ENCODE measurements at places on chromosomes 7 and 10.

DNA sequence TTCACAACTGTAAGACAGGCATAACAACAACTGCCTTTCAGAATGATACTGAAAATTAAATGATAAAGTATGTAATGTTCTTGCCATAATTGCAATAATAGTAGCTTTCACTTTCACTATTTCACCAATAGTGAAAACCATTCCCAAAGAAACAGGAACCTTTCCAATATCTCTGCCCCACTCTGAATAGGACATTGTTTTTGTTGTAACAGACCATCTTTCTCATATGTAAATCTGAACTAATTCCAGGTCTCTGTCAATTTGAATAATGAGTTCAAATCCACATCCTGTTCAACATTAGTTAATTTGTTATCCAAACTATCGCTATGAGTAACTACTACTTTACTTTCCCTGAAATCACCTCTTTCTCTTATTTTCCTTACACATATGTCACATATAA, 148.0 kb downstream of the LRRN3 start:
- no peak for DNase-seq

DNA sequence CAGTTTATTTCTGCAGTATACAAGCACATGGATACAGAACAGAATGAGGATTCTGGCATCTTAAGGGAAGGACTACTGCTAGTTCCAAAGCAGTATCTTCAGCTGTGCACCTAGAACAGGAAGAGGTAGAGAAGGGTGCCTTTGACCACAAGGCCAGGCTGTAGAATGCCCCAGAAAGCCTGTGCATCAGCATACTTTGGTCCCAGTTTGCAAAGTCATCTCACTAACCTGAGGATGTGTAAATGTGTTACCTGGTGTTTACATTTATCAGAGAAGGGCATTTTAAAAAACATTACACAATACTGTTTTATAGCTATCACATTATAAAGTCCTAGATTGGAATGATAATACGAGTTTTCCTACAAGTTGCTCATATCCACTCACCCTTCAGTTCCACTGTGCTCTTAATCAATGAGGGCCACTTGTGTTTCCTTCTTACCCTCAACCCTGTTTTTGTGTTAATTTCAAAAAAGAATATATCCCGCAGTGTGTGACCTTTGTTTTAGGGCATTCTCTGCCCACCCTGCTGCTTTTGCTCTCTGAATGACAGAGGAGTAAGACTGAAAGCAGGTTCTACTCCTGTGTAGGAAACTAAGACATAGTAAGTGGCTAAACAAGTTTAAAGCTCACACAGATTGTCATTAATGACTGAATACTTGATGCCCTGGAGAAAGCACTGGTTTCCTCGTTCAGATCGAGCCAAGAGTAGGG, 3.4 kb downstream of the SLC35G1 start:
- no peak for DNase-seq

DNA sequence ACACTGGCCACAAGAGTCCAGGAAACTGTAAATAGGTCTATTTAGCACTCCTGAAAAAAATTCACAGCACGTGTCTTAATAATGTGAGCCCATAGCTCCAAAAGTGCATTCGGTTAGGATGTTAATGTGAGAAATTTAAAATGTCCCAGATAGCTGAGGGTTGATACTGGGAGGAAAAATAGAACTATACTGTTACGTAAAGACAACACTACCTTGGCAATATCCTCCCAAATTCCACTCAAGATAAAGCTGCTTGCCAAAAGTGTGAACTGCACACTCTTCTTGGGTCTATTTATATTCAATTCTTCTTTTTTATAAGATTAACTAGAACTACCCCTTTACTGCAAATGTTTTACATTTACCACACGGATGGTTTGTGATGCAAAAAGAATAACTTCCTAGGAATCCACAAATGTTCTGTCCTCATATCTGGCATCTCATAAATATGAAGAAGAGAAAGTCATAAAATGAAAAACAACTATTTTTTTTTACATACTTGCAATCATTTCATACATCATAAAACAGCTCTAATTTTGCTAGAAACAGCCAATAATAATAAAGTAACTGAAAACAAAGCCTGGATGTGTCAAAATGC, 10.4 kb downstream of the RAB11FIP2 start:
- no peak for DNase-seq

DNA sequence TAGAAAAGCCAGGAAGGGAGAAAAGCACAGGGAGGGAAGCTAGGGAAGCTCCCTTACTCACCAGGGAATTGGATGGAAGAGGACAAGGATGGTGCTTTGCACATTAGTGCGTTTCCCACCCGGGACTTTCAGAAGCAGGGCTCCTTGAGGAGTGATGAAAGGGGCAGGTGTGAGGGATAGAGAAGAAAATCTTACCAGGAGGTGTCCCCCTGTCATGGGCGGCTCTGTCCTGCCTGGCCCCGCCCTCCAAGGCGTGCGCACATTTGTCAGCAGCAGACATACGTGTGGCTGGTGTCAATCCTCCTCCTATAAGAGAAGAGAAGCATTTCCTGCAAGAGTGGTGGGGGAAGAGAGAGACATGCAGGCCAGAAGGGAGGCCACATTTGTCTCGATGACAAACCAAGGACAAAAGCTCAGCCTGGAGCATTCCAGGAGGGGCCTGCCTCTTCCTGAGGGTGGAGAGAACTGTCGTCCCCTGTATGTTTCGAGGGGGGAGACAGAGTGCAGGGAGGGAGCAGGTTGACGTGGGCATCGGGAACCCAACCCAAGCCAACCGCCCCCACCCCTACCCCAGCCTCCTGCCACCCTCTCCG, 47.4 kb upstream of the COMTD1 start:
- DNase-seq, result no peak

DNA sequence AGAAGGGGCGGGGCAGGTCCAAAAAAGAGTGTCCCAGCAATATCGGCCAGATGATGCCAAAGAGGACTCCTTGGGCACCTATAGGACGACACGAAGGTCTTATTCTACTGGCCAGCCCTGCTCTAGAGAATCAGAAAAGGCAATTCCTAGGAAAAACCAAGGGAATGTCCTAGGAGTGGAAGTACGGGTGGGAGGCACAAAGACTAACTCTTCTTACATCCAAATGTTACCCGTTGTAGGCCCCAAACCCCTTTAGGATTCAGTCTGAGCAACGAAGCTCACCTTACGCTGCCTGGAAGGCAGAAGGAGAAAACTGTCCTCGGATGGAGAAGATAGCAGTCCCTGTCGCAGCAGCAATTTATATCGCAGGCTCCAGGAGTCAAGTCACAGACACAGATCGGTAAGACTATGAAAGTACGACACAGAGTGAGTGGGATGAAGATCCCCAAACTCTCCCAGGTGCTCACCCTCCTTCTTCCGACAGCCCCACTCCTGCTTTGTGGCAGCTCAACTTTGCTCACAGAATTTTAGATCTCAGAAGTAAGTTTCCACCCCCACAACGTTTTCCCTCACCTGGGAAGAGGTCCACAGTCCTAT, 558 bp downstream of the TCTN3 start:
- DNase-seq, result no peak

- DNase-seq, result no peak
Measured at GRCh38 chr7:137462074-137462715, 118.7 kb upstream of the PTN start.

GRCh38 chr7:75033064-75033463, 40.5 kb downstream of the RCC1L start:
- no peak for DNase-seq

GRCh38 chr10:93854975-93855374, 38.8 kb upstream of the SLC35G1 start:
- DNase-seq, result no peak

DNA sequence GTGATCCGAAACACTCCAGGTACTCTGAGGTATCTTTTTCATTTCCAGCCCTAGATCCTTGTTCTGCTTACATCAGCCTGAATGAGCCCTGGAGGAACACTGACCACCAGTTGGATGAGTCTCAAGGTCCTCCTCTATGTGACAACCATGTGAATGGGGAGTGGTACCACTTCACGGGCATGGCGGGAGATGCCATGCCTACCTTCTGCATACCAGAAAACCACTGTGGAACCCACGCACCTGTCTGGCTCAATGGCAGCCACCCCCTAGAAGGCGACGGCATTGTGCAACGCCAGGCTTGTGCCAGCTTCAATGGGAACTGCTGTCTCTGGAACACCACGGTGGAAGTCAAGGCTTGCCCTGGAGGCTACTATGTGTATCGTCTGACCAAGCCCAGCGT, 5.1 kb downstream of the OIT3 start:
- no peak for DNase-seq

GRCh38 chr10:119414081-119414611, 128.4 kb downstream of the RGS10 start:
- DNase-seq, result no peak

- no peak for DNase-seq
Measured at GRCh38 chr7:117666031-117666430, 186.2 kb downstream of the CFTR start.

DNA sequence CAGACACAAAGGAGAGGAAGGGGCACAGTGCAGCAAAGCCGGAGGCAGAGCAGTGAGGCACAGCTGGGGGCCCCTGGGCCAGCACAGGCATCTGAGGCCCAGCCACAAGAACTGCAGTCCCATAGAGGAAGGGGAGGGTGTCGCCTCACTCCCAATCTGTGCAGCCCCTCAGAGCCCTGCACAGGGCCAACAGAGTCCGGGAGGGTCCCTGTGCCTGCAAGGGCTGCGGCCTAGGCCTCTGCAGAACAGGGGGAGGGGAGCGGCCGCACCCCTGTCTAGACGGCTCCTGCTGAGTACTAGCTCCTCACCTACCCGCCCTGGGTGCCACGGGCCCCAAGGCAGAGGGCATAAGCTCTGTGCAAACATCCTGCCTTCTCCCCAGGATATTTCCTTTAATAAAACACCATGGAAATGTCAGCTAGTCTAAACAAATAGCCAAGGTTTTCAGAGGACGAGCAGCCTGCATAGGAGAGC, 32.4 kb upstream of the RET start:
- no peak for DNase-seq
